ENCODE measurements at places on chromosomes 3 and 15.

GRCh38 chr3:197293605-197294237 lies 4.7 kb downstream of the DLG1 start:
- no peak for DNase-seq

- DNase-seq: no peak
Measured at GRCh38 chr15:88748651-88749050, 54.6 kb upstream of the ACAN start.

- no peak for DNase-seq
Measured at GRCh38 chr3:152385761-152386160, 117.0 kb downstream of the MBNL1 start.

DNA sequence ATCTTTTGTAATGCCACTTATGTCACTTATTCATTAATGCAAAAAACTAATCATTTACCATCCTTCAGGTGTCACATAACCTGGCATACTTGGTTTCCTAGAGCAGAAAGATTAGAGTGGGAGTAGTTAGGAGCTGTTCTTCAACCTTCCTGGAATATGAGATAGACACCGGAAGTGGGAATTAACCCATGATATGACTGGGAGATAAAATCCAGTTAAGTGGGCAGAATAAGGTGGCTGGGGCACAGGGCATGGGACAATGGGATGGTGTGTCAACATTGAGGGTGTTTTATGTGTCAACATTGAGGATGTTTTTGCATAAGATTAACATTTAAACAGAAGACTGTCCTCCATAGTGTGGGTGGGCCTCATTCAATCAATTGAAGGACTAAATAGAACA lies 94.3 kb upstream of the CBLB start:
- no peak for DNase-seq

- DNase-seq: no peak
Measured at GRCh38 chr3:172044833-172045585, 5.6 kb downstream of the FNDC3B start.

- DNase-seq: no peak
Measured at GRCh38 chr3:127949446-127950055, 34.5 kb downstream of the KBTBD12 start.

GRCh38 chr15:46768287-46768686 lies 949.0 kb upstream of the SEMA6D start:
- DNase-seq: no peak

DNA sequence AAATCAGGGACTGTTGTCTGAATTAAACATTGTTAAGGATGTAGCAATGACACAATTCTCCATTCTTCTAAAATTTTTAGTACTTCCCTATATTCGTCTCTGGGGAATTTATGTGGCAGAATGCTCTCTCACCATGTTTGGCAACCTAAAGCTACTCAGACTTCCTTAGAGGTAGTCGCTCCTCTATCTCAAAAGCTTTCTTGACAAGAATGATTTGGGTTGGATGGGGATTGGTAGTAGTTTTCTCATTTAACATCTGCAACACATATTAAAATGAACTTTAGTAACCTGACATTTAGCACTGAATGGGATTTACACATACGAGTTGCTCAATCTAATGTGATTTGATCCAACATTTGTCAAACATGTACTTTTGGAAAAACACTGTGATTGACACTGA lies 233.3 kb downstream of the RBMS3 start:
- DNase-seq: no peak

GRCh38 chr3:31999907-32000439 lies 18.4 kb downstream of the ZNF860 start:
- DNase-seq: no peak

- DNase-seq: no peak
Measured at GRCh38 chr3:47715928-47716327, 65.8 kb downstream of the SMARCC1 start.

- peak; percentile 64 for DNase-seq
Measured at GRCh38 chr15:68256675-68257450, 20.7 kb upstream of the FEM1B start.

DNA sequence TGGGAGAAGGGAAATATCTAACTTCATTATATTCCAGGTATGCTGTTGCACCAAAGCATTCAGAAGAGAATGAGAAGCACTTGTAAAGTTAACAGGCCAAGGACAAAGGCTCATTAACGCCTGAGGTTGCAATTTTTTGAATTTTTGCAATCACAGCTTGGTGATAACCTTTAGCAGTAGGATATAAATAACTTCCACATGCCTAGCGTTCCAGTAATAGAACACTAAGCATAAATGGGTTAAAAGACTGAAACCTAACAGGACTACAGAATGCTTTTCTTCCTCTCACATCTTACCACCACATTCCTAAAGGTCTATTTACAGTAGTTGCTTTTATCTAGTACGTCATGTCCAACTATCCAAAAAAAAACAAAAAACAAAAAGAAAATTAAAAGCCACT lies 57.4 kb upstream of the IMPG2 start:
- no peak for DNase-seq

DNA sequence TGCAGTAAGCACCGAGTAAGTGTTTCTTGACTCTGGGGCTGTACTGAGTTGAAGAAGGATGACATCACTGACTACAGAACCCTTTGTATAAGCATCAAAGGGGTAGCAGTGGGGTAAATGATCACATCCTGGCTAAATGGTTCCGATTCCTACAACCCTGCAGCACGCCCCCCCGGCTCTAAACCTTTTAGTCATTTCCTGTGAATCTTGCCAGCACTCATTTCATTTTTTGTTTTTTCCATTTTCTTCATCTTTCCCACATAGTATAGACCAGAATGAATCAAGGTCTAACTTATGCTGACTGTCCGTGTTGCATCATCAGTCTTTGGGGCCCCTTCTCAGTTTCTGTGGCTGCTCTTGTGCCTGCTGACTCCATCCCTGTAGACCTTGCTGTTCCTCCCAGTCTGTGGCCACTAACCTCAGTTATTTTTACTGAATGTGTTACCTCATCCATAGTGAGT lies 383.1 kb upstream of the TPRG1 start:
- peak; percentile 69 for DNase-seq

- DNase-seq: no peak
Measured at GRCh38 chr3:144866476-144866875, 894.9 kb downstream of the DIPK2A start.

GRCh38 chr3:171776411-171776810 lies 33.9 kb downstream of the PLD1 start:
- DNase-seq: no peak

GRCh38 chr3:179710079-179710478 lies 57.2 kb downstream of the USP13 start:
- DNase-seq: no peak

- no peak for DNase-seq
Measured at GRCh38 chr3:28972921-28973320, 307.9 kb upstream of the RBMS3 start.

- no peak for DNase-seq
Measured at GRCh38 chr15:85649372-85649771, 145.4 kb downstream of the KLHL25 start.

DNA sequence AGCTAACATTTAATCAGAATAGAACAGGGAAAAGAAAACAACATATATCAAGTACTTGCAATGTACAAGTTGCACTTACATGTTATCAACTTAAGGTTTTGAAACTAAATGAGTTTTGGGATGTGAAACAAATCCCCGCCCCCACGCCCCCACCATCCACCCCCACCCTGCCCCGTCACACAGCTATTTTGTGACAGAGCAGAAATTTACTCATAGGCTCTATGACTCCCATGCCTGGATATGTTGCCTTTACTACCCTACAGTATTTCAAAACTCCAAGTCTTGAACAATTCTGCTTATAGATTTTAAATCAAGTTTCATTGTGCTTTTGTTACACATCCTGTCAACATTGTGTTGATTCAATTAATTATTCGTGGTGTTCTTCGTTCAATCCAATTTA lies 18.1 kb upstream of the IL1RAP start:
- no peak for DNase-seq

GRCh38 chr15:49494842-49495241 lies 71.8 kb downstream of the FGF7 start:
- no peak for DNase-seq

- DNase-seq: no peak
Measured at GRCh38 chr15:56095406-56095805, 102.0 kb upstream of the NEDD4 start.

DNA sequence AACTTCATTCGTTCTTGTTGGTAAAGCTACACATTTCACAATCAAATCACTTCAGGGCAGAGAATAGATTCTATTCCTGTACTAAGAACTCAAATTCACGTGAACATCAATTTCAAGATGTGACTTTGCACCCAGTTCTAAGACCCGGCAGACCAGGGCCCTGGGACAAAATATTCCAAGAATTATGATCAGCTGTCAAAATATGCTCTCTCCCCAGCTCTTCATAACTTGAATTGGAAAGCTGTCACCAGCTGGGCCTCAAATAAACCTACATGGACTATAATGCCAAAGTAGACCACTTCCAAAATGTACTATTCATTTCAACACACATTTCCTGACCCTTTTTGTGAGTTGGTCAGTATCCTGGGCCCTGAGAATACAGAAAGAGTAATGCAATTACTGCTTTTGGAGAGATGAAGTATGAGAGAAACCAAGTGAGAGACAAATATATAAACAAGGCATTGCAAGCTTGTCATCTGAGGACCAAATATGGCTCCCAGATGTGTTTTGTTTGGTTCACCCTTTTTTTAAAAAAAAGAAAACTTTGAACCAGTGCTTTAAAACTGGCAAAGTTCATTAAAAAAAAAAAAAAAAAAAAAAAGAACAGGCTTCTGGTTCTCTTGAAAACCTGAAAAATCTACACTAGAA lies 14.9 kb downstream of the MAGI1 start:
- no peak for DNase-seq

DNA sequence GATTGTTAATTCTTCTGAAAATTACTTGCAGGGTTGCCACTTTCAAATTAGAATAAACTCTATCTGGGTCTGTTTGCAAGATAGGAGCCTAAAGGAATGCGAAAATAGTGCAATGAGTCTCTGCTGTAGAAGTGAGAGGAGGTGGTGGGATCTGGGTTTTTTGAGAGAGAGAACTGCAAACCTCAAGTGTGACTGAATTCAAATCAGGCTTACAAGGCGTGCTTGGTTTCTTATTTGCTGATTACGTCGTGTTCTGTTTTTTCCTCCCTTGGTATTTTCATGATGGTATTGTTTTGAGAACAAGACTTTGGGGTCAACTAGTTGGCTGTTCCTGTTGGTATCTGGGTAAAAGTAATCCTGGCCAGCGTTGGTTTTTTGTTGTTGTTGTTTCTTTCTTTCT lies 490.9 kb upstream of the CFAP20DC start:
- DNase-seq: no peak

GRCh38 chr15:38972831-38973230 lies 408.2 kb upstream of the RASGRP1 start:
- DNase-seq: no peak

- DNase-seq: no peak
Measured at GRCh38 chr3:62587579-62588031, 214.3 kb upstream of the FEZF2 start.

- no peak for DNase-seq
Measured at GRCh38 chr15:63243776-63244175, 33.6 kb upstream of the APH1B start.

GRCh38 chr3:67518236-67518635 lies 136.2 kb downstream of the SUCLG2 start:
- no peak for DNase-seq

DNA sequence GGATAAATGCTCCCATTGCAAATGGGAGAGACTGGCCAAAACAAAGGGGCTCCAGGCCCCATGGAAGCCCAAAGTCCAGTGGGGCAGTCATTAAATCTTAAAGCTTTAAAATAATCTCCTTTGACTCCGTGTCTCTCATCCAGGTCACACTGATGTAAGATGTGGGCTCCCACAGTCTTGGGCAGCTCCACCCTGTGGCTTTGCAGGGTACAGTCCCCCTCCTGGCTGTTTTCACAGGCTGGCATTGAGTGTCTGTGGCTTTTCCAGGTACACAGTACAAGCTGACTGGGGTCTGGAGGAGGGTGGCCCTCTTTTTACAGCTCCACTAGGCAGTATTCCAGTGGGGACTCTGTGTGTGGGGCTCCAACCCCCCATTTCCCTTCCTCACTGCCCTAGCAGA lies 45.9 kb downstream of the NIPA2 start:
- DNase-seq: no peak

DNA sequence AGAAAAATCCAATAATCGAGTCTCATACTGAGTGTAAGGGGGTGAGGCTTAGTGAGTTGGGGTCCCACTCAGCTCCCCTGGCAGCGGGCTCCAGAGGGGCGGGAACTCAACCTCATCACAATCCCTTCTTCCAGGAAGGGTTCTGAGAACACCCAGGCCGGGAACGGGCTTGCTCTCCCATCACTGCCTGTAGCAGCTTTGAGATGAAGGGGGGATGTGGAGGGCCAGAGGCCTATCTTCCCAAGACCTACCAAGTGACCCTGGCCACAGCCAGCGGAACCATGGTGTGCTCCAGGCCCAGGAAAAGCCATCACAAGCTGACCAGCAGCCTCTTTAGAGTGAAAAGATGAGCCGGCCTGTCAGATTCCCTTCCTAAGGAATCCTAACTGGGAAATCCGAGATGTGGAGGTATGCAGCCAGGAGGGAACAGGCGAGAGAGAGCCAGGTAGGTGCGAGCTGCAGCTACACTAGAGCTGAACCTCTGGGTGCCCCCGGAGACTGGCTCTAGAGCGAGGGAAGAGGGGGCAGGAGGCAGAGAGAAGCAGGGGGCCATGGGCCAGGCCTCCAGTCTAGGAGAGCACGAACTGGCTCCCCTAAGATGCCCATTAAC lies 18.5 kb downstream of the GRAMD2A start:
- DNase-seq: no peak

- DNase-seq: no peak
Measured at GRCh38 chr3:80445641-80446040, 677.8 kb upstream of the ROBO1 start.

DNA sequence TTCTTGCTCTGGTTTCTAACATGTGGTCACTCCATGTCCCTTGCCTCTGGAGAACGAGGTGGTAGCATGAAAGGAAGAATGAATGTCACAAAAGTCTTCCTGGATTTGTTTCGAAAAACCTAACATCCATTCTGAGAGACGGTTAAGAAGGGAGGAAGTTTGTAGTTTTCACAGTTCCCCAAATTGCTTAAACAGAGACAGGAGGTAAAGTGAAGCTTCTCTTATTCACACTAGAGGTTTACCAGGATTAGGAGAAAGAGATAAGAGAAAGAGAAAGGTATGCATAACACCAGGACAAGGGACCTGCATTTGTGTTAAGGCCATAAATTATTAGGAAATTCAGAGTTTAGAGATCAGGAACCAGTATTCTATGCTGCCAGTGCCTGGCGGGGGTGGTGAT lies 228.1 kb downstream of the CPNE4 start:
- DNase-seq: no peak

DNA sequence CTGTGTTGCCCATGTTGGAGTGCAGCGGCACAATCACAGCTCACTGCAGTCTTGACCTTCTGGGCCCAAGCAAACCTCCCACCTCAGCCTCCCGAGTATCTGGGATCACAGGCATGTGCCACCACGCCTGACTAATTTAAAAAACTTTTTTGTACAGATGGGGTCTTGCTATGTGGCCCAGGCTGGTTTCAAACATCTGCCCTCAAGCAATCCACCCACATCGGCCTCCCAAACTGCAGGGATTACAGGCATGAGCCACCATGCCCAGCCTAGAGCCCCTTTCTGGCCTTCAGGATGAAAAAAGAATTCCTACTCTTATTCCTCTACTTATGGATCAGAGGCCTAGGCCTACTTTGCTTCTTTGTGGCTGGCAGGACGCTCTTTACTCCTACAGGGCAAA lies 39.6 kb downstream of the CHAC1 start:
- no peak for DNase-seq

GRCh38 chr3:20935791-20936190 lies 749.8 kb upstream of the SGO1 start:
- DNase-seq: no peak
